ENCODE measurements at places on chromosomes 4 and X.

DNA sequence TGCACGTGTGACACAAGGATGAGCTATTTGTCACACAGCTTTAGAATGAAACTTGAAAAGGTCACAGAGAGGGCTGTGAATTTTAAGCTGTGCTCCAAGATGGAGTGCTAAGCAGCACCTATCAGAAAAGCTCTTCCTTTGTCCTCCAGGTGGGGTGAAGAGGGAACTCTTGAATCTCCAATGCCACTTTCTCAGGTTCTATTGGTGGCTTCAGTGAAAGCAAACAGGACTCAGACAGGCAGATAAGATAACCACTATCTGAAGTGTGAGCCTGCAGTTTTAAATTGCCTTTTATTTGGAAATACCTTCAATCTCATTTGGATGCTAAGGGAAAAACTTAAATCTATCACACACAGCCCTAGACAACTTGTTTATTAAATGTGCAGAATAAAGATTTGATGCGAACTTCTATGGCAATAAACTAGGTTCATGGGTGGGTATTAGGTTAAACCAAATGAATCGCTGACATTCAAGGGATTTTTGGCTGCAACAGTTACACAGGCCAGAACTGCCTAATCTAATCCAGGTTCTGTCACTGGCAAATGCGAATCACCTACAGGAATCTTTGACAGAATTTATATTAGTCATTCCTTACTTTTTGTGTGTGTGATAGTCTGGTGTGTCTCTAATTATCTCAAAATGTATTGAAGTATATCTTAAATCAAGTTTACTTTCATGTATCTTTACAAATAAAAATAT, 13.6 kb upstream of the PDGFRA start:
- DNase-seq: no peak

DNA sequence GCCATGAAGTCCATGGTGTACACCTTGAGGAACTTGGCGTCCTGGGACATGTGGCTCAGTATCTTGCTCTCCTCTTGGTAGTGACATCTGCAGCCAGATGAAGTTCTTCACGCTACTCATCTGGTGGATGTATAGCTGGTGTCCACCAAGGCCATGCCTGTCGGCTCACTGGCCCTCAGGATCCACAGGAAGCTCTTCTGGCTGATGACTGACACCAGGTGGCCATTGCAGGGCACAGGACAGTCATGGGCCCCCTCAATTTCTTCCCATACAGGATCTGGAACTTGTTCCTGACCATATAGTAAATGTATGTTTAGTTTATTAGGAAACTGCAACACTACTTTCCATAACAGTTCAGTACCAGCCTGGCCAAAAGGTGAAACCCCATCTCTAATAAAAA, 10.3 kb upstream of the CLCN5 start:
- DNase-seq: no peak

GRCh38 chr4:94870146-94870545, 112.4 kb downstream of the BMPR1B start:
- DNase-seq: no peak

GRCh38 chr4:70863099-70863790, 23.6 kb upstream of the GRSF1 start:
- DNase-seq: no peak

GRCh38 chrX:47384502-47384901, 14.1 kb downstream of the ZNF157 start:
- DNase-seq: no peak

DNA sequence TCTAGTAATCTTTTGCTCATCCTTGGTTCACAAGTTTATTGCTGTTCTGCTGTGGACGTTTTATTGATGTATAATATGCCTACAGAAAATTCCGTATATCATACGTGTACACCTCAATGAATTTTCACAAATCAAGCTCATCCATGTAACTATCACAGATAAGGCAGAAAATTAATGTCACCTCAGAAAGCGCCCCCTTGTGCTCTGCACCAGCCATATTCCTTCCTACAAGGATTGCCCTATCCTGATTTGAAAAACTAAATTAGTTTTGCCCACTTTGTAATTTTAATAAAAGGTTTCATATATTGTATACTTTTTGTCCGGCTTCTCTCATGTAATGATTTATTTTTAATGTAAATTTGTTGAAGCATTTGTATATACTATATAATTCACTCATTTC, 390.8 kb downstream of the ADGRL3 start:
- DNase-seq: no peak

GRCh38 chr4:15913631-15913970, 24.9 kb downstream of the FGFBP1 start:
- no peak for DNase-seq

- DNase-seq: no peak
Observed at GRCh38 chr4:83093060-83093640, 21.4 kb downstream of the PLAC8 start.

DNA sequence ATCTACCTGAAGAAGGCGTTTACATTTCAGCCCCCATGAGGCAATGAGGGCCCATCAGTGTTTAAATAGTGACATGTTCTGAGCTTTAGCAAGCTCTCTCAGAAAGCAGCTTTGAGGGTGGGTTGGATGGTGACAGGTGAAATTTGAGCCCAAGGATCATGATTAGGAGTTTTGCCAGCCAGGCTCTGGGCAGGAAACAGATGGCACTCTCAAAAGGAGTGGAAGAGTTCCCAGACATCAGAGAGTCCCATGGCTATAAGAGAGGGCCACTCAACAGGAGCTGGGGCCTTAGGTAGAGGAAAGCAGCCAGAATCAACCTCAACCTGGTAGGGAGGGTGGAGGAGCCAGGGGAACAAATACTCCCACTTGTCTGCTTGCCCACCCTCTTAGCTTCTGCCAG, 499.8 kb downstream of the MID1IP1 start:
- no peak for DNase-seq

GRCh38 chrX:123088331-123088730, 95.7 kb upstream of the GRIA3 start:
- no peak for DNase-seq

DNA sequence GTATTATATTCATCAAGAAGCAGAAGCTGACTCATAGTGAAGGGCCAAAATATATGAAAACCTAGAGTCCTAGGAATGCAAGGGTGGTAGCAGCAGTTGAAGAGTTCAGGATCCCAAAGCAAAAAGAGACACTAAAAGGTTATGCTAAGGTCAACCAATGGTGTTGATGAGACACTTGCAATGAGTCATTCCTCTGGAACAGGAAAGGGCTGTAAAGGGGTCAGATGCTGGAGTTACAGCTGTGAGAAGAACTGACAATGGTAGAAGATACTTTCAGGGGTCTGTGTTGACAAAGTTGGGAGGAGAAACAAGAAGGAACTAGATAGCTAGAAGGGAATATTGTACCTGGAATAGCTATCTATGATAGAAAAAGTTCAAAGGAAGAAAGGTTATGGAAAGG, 47.5 kb downstream of the ZGRF1 start:
- DNase-seq: no peak

DNA sequence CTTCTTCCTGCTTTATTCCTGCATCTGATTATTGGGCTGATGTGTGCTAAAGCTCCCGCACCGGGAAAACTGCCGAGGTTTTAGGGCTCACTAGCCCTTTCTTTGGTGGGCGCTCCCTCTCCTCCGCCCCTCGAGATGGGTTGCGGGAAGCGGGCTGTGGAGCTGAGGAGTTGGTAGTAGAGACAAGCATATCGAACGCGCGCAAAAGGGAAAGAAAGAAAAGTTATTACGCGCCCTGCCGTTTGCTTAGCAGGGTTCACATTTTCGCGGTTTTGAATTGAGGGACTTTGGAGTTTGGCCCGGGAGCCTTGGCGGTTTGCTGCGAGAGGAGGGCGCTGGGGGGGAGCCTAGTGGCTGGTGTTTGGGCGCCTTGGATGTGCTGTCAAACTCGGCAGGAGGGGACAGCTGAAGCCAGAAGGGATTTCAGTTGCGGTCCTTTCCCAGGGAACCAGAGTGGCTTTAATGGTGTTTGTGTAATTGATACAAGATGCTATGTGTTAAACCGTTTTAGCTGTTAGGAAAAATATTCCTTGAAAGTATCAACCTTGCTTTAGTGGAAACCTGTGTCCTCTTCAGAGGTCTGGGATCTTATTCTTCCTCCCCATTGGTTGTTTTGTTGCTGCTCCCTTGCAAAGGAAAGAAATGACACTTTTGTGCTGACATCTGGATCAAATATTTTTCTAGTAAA, 1.1 kb downstream of the GAB1 start:
- DNase-seq: no peak

GRCh38 chrX:150703695-150703974, 10.4 kb downstream of the MTMR1 start:
- DNase-seq: no peak

DNA sequence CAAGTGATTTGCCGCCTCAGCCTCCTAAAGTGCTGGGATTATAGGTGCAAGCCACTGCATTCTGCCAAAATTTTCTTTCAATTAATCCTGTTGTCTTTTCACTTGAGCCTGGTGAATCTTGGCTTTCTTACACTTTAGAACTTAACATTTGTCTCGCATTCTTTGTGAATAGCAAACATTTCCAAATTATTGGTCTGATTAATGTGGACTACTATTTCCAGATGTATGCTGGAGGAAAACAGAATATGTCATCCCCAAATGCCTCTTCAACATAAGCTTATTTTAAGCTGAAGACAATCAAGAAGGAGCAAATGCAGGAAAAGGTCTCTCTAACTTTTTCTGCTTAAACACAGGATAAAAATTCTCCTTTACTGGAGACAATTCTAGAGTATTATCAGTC, 233.4 kb downstream of the PPP4R3C start:
- no peak for DNase-seq

DNA sequence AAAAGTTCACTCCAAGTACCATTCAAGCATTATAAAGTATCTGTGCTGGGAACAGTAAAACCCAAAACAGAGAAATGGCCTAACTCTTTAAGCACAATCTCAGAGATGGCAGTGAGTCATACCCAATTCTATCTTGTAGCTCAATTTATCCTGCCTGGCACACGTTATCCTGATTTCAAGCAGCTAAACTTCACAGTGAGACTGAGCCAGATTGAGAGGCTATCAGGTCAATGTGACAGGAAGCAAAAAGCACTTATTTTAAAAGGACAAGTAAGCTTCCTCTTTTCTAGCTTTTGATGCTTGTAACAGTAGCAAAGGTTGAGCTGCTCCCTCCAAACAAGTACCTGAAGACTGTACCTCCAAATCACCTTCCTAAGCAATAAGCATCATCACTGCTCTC, 324.9 kb downstream of the NAF1 start:
- DNase-seq: no peak

DNA sequence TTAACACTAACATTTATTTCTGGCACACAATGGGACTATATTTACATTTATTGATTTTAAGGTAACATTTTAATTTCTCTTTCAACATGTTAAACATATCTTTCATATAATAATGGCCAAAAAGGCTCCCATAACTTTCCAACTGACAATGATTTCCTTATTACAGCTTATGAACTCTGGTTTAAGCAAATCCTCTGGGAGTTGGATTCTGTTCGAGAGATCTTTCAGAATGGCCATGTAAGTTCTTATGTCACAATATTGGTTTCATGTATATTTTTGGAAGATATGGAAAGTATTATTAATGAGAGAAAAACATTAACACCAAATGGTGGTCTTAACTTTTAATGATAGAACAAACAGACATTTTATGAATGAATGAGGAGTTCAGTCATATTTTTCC, 4.1 kb downstream of the TDO2 start:
- DNase-seq: no peak

- no peak for DNase-seq
Observed at GRCh38 chr4:177879851-177880250, 437.6 kb upstream of the AGA start.

DNA sequence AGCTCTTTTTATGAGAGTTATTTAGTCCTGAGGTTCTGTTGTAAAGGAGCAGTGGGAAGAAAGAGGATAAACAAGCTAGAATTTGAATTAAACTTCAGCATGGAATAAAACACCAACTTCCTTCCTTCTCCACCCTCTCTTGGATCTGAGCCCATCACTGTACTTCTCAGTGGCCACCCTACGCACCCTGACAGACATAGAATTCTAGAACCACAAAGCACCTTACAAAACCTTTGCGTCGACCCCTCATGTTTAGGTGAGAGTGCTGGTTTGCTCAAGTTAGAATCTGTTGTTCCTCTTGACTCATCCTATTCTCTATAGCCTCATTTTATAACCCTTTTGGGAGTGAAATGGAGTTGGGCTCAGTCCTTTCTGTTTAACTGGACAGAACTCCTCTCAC, 84.6 kb upstream of the RPL34 start:
- no peak for DNase-seq

DNA sequence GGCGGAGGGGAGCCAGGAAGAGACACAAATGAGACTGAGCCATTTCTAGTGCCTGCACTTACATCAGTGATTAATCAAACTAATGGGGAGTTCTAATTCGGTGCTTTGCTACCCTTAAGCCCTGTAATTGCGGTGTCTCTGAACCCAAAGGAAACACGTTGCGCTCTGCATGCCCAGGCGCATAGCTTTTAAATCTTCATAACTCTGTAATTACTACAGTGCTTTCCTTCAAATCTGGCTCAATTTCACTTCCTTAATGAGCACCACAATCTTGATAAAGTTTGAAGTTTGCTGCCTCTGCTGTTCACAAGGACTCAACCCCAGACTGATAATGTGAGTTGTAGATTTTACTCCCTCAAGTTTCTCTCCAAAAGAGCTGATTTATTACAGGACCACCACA, 5.7 kb upstream of the NHS start:
- no peak for DNase-seq

DNA sequence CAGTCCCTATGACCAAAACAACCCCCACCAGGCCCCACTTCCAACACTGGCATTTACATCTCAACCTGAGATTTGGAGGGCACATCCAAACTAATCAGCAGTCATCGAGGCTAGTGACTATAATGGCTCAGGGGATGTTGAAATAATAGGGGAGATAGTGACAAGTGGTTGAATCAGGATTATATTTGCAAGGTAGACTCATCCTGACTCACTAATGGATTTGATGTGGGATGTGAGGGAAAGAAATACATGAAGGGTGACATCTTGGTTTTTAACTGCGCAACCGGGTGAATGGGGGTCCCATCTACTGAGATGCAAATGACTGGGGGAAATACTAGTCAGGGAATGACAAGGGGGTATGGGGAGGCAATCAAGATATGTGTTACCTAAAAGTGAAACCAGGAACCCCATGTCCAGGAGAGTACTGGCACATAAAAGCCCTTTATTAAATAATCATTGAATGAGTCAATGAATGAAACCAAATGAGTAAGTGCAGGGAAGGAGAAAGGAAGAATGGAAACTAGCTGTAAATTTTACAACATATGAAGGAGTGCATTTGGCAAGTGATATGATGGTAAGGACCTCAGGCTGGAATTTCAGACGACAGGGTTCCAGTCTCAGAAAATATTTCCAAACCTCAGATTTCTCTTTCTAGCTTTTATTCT, 78.3 kb downstream of the PARM1 start:
- no peak for DNase-seq

DNA sequence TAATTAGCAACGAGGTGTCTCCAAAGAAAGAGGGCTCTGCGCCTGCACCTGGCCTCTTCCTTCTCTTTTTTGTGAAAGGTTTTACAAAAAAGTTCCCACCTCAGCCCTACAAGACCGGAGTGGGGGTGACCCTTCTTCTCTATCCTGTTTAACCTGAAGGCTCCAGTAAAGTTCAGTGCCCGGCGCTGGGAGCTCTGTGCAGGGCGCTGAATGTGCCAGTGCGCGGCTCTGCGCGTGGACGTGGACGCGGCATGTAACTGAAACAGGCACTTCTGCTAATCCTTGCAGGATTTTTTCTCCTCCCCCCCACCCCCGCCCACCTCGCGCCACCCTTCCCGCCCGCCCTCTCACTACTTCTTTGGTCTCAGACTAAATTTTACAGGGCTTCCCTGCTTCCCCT, 2.4 kb downstream of the GPR50 start:
- no peak for DNase-seq

GRCh38 chrX:39453889-39454621, 643.7 kb downstream of the BCOR start:
- no peak for DNase-seq
